Keratinocyte (primary cell): ENCODE measurements at places on chromosomes 2 and 18. TPM values are rescaled to one million over a fixed set of nuclear protein-coding genes. Genes with fewer than 3 reads are reported as not detected.

DNA sequence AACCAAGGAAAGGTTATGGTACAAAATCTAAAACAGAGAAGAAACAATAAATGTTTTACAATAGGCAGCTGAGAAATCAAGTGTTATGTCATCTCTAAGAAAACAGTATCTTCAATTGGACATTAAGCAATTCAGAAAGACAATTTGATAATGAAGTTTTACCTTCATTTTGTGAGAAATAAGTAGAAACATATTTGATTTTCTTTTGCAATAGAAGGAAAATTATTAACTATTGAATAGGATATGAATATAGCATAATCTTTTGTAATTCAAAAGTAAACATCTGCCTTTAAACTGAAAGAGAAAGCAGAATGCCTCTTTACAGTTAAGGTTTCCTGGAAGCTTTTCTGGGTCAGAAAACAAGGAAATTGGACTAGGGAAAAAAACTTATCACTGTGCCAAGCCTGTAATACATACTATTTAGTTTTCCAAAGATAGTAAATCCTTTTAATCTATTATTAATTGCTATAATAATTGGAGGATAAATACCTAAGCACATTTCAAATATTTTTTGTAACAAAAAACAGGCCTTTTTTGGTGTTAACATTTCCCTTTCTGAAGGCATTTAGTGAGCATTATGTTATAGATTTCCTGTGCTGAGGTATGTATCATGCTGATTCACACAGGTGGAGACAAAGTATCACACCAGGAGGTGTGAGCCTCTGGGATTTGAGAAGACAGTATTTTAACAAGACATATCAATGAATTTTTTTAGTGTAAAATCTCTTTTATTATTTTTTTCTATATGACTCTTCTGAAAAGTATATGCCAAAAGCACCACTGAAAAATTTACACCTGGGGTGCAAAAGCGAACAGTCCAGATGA lies 947.0 kb upstream of the CDH2 start:
- DNase-seq = no peak

DNA sequence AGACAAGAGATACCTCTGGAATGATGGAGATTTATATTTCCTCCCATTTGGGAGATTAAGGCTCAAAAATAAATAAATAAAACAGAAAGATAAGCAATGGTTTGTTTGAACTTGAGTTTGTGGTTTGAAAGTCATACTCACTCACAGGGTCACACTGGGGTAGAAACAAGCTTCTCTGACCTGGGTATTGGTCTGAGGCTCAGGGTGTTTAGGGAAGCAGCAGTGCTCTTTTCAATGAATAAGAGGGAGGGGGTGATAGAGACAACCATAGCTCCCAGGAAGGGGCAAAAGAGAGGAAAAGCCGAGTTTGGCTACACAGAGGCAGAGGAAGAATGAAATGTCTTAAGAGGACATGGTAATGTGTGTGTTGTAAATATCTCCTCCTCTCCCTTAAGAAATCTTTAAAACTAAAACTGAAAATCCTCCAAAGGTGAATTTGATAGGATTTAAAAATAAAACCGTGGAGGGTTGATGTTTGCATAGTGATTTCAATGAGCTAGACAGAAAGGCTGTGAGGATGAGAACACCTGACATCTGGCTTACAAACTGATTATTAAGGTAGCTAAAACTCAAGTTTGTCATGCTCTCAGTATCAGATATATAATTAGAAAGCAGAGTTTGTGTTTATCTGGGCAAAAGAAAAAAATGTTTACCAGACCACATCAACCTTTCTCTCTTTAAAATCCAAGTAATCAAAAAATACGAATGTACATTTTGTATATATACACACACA lies 159.9 kb upstream of the TMEFF2 start:
- no peak for DNase-seq

- no peak for DNase-seq
Measured at GRCh38 chr18:48842259-48843061, 108.3 kb downstream of the SMAD7 start.

REG1A gene
- not detected in 3 replicates for polyA plus RNA-seq

ALK gene
- polyA plus RNA-seq = not detected in 3 replicates
